ENCODE measurements at places on chromosomes 4 and X.

DNA sequence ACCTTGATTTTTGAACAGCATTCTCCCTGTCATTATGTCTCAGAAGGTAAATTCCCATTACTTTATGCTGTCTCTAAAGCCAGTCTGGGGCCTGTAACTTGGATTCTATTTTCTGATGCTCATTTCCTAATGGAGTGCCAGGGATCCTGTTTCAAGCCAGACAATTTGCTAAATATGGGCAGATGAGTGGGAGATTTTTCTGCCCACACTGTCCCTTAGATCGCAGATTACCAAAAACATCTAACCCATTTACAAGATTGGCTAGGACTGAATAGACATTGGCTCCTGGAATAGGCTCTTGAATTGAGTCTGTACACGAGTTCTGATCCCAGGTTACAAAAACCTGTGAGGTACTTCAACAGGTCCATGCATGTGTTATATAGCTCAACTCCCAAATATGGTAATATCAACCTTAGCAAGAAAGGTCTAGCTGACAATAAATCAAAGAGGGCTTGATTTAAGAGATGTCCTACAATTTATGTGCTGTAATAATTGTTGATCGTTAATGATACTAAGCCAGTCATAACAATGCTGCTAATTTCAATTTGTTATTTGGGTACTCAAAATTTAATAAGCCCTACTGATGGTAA, 5.7 kb downstream of the GPC3 start:
- DNase-seq: no peak

DNA sequence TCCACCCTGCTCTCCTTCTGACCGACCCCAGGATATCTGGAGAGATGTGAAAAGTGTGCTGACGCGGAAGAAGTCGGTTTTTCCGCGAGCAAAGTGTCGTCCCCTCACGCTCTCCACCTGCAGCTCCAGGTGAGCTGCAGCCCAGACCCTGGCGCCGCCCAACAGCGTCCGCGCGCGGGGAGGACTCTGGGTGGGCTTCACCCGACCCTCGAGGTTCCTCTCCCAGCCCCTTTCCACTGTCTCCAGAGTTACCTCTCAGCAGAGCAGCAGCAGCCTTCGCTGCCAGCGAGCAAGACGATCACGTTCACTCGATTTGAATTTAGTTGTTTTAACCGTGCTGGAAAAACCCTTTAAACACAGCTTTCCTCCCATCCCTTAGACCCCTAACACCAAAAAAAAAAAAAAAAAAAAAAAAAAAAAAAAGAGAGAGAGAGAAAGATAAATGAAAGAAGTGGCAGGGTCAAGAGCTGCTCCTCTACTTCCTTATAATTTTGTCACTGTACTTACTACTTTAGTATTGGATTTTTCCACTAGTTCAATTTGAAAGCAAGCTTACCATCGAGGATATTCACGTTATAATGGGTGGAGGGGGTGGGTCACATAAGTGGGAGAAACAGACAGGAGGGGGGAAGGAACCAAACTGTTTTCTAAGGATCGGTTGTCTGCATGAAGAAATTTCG, 758 bp upstream of the NR3C2 start:
- DNase-seq: no peak

GRCh38 chr4:78313754-78314120, 237.8 kb upstream of the ANXA3 start:
- DNase-seq: no peak

- no peak for DNase-seq
Measured at GRCh38 chr4:98374643-98375042, 113.5 kb downstream of the RAP1GDS1 start.

DNA sequence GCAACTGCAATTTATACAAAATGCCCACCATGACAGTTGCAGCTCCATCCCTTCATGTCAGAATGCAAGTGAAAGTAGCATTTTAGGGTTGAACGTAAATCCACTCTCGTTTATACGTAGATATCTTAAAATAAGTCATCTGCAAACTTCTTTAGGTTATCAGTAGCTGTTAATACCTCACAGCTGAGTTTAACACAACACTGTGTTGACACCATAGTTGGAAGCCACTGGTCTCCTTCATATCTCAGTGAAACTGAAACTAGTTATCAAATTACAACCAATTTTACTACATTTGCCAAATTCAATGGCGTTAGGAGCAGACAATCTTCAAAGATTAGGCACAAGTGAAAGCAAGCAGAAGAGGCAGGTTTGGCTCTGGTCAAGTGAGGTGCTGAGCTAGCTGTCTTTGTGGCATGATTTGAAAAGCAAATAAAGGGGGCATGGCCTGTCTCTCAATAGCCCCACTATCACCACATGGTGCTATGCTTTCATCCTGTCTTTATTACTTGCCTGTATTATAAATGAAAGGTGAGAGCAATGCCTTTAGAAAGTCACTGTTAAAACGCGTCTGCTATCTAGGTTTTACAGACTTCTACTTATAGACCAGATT, 12.3 kb downstream of the PPP3CA start:
- no peak for DNase-seq

DNA sequence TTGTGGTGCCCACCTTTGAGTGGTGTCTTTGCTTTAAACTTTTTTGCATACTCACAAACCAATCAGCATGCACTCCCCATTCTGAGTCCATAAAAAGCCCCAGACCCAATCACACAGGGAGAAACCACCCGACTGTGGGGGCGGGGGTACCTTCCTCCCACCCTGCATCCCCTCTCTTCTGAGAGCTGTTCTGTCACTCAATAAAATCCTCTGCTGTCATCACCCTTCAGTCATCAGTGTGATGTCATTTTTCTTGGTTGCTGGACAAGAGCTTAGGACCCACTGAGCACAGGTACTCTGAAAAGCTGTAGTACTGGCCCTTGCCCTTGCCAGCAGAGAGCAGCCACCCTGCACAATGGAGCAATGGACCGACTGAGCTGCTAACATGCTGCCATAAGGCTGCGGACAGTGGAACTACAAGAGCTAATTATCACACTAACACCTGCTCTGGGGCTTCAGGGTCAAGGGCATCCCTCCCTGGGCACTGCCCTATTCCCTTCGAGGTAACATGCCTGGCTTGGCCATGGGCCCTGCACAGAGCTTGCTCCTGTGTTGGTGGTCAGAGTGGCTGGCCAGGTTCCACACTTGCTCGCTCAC, 62.9 kb upstream of the PGRMC2 start:
- no peak for DNase-seq

DNA sequence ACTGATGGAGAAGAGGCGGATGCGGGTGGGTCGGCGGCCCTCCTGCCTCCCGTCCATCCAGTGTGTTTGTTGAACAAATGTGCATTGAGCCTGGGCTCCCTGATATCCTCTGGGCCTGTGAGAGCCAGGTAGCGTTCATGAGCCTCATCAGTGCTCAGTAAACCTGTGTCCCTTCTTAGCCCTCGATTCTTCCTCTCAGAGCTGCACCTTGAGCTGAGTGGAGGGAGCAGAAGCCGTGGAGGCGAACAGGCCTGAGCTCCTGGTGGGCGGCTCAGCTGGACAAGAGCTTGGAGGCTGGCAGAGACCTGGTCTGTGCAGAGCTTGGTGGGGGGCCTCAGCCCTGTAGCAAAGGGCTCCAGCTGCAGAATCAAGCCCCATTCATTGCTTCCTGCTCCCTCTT, 112.1 kb downstream of the SORCS2 start:
- DNase-seq: no peak

DNA sequence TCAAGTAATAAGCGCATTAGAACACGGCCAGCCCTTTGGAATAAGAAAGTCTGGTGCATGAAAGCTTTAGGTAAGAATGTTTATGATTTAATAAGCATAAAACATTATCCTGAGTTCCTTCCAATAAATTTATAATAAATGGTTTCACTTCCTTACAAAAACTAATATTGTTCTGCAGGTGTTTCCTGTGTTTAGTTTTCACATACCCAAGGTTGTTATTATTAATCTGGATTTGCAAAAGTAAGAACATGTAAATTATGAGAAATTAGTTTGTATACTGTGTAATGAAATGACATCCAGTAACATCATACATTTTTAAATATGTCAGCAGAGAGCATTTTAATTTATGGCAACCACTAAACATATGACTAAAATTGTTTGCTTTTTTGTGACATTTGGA, 72.1 kb downstream of the BANK1 start:
- DNase-seq: no peak

Data from activated T-helper 1 cell treated with anti-CD3 and anti-CD28 coated beads, Interleukin-2, amount 50 U/mL, for 16 hours (primary cell).